ENCODE measurements at places on chromosomes 13 and 19.

GRCh38 chr13:78325585-78325984, 277.8 kb downstream of the POU4F1 start:
- no peak for DNase-seq

DNA sequence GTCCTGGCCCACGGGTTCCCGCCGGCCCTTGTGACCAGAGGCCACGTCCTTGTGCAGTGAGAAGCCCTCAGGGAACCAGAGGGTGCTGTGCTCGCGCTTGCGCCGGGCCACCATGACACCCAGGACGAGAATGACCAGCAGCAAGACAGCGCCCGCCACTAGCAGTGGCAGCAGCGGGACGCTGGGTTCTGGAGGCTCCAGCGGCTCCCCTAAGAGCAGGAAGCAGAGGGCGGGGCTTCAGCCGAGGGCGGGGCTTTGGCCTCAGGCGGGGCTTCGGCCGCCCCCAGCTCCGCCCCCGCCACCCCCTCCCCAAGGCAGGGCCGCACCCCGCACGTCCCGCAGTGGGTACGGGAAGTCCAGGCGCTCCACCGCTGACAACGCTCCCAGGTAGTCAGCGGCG, 30.4 kb downstream of the NOTCH3 start:
- no peak for DNase-seq

- DNase-seq, result no peak
These were observed 96.4 kb downstream of the MBNL2 start for GRCh38 chr13:97318532-97318931.

DNA sequence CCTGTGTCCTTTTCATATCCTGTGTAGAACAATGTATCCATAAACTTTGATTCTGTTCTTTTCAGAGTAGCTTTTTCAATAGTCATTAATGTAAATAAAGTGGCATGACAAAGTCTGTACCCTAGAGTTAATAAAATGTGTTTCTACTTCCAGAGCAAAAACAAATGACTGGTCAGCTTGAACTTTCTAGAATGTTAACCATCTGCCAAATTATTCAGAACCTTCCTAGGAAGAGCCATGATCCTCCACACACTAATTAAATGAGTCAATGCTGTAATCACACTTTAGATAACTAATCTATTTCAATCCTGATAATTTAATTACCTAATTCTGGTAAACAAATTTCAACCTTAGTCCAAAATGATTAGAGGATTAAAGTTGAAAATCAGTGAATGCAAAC, 73.2 kb downstream of the DIAPH3 start:
- no peak for DNase-seq

GRCh38 chr13:36031490-36031889, 99.7 kb downstream of the DCLK1 start:
- no peak for DNase-seq

GRCh38 chr19:7819337-7819736, 10.7 kb upstream of the EVI5L start:
- no peak for DNase-seq

DNA sequence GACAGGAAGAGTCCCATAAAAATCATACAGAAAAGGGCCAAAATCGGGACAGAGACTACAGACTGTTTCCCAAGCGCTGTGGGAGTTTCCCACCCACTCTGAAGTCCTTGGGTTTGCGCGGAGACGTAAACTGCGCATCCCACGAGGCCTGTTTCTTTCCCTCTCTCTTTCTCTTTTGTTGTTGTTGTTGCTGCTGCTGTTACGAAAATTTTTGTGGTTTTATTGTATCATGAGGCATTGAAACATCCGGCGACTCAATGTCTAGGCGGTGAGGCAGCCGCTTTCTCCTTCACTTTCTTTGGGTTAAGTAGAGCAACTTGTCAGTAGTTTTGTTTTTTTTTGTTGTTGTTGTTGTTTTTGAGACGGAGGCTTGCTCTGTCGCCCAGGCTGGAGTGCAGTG, 1.6 kb upstream of the PPP1R12C start:
- no peak for DNase-seq

GRCh38 chr19:48696353-48697010, 711 bp downstream of the FUT2 start:
- no peak for DNase-seq

DNA sequence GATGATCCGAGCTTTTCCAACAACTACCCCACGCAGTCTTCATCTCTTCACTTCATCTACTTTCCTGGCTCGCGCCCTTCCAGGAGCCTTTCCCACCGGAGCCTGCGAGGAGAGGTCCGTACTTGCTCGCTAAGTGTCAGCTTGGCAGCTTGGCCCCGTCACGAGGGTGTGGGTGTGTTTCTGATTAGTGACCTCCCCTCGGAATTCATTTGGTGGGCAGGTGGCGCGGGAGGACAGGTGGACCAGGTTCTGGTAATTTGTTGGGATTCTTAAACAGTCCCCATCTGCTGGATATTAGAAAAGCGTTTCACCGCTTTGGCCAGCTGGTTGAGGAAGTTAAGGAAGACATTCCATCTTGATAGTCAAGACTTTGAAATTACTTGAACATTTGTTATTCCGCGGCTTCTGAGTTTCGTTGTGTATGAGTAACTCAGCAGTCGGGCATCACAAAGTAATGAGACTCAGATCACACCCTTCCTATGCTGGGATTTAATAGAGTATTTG, 515 bp downstream of the UFM1 start:
- DNase-seq, result peak; percentile 22

GRCh38 chr19:10915130-10916091, 13.0 kb downstream of the YIPF2 start:
- no peak for DNase-seq

GRCh38 chr19:30743702-30744101, 371.5 kb downstream of the ZNF536 start:
- DNase-seq, result no peak

DNA sequence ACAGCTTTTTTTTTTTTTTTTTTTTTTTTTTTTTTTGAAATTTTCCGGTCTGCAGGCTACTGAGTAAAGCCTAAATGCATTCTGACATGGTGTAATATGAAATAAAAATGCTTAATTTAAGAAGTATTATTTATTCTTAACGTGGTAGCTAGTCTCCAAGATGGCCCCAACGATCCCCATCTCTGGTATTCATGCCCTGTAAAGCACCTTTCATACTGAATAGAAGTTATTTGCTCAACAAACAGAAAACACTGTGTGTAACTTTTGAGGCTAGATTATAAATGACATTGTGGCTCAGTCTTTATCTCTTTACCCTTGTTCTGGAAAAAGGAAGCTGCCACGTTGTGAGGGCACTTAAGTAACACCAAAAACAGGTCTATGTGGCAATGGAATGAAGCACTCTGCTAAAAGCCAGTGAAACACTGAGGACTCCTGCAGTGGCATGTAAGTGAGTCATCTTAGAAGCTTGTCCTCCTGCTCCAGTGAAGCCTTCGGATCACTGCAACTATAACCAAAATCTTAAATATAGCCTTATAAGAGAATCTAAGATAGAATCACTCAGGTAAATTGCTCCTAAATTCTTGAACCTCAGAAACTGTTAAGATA, 128.7 kb downstream of the UGGT2 start:
- DNase-seq, result no peak

DNA sequence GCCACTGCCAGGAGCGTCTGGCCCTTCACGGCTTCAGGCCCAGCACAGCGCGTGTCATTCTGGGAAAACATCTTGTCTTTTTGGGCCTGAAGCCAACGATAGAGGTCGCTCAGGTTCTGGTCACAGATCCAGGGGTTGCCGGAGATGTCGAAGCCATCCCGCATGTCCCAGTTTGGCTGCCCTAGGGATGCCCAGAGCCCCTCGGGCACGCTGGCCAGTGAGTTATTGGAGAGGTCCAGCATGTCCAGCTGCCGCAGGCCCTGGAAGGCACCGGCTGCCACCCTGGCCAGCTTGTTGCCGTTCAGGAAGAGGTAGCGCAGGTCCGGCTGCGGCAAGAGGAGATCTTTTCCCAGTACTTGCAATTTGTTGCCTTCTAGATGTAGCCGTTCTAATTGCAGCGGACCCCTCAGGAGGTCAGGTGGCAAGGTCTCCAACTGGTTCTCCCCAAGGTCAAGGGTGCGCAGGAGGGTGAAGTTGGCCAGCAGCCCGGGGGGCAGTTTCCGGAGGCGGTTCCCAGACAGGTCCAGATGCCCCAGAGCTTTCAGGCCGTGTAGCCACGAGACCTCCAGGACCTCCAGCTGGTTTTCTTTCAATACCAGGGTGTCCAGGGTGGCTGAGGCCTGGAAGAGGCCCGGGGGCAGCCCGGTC, 1.8 kb downstream of the LRG1 start:
- no peak for DNase-seq

GRCh38 chr13:102128216-102128810, 273.5 kb downstream of the FGF14 start:
- DNase-seq, result no peak

DNA sequence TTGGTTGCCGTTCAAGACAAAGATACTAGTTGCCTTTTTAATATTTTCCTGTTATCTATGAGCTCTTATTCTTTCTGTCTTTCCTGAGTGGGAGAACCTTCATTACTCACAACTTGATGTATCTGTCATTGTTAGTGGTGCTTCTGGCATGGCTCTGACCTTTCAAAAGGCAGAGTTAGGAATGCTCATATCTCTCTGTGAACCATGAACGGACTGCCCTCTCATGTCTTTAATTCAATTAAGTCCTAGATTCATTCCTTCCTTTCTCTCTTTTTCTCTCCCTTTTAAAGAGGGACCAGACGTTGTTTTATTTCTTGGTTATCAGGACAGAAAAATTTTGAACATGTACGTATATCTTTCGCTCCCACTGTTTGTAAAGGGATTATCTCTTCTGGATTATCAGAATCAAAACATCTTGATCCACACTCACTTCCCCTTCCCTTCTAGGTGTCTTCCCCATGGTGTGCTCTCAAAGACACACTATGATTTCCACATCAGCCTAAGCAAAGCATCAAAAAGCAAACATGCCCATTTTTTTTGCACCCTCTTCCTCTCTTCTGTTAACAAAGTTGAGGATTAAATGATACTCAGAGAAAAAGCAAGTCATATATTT, 90.3 kb downstream of the LRCH1 start:
- no peak for DNase-seq

GRCh38 chr13:112174476-112175110, 107.6 kb downstream of the SOX1 start:
- DNase-seq, result no peak

DNA sequence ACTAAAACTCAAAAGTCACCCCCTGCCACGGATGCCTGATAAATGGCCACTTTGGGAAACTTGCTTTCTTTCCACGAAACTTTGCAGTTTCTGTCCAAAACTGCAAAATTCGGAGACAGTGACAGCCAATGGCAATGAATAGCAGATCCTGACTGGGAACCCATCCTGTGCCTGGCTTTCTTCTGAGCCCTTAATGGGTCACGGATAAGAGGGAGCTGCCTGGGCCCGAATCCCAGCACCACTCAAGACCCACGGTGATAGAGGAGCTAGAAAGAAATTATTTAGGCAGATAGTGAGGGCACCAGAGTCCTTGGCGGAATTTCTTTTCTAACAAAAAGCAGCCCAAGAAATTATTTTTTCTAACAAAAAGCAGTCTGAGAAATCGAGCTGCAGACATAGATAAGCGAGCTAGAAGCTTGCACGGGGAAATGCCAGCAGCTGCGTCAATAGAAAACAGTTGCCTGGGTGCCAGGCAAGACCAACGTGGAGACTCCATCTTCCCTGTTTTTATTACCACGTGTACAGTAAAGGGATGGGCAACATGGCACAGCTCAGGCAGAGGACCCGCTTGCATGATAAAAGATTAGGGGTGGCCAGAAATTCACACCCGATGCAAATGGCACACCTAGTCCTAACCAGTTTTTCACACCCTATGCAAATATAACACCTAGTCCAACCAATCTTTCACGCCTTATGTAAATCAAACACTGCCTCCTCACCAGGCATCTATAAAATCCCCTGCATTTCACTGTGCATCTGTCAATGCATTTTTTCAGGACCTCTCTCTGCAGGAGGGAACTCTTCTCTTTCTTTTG, 7.1 kb upstream of the HSH2D start:
- DNase-seq, result no peak

DNA sequence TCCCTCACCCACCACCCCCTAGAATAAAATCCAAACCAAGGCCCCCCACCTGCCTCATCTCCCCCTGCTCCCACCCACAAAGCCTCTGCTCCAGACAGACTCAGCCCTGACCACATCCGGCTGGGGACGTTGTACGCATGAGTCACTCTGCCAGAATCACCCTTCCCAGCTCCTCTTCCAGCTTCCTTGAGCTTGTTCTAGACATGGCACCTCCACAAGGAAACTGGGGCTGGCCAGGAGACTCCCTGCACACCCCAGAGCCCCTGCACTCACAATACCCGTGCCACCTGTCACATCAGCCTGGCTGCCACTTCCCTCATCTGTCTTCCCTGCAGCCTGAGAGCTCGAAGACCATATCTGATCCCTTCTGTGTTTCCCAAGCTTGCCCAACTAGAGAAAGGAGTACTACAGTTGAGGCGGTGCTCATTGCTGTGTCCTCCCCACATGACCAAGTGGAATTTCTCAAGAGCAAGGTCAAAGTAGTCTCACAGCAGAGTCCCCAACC, 9.7 kb downstream of the DEDD2 start:
- no peak for DNase-seq

DNA sequence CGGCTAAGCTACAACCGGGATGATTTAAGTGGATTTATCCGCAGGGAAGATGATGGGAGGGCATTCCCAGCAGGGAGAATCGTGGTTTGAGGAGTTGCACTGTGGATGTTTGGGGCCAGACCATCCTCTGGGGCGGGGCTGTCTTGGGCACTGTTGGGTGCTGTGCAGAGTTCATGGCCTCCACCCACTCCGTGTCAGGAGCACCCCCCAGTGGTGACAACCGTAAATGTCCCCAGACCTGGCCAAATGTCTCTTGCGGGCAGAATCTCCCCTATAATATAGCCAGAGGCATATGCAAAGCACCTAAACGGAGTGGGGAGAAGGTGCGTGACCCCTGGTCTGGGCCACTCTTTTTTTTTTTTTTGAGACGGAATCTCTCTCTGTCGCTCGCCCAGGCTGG, 40.2 kb downstream of the SMIM24 start:
- DNase-seq, result peak; percentile 11

GRCh38 chr13:100532090-100532766, 56.4 kb downstream of the GGACT start:
- DNase-seq, result no peak

DNA sequence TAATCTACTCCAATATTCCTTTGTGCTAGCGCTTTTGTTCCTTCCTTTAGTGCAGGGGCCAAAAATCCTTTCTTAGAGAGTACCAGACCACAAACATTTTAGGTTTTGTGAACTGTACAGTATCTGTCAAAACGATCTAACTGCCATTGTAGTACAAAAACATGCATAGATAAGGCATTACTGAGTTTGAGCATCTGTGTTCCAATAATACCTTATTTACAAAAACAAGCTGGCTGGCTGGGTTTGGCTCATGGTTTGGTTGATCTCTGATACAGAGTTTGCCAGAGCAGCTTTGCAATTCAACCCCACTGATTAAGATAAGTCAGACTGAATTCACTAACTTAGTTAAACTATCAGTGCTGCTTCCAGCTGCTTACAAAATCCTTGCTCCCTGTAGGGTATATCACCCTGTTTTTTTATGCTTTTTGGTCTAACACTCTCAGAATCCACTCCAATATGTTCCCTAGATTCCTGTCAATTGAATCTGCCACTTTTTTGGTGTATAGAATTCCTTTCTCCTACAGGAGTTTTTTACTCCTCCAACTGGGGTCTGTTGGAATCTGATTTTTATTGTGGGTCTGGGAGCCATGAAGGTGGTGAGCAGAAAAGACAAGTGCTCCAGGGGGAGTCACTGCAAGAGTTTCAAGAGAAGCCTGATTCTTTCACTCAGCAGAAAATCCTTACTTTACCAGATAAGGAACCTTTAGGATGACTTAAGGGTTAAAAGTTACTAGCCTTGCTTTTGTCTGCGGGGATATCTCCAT, 1399.4 kb downstream of the EFNB2 start:
- DNase-seq, result no peak

Measured in stimulated activated CD8-positive, alpha-beta memory T cell treated with anti-CD3 and anti-CD28 coated beads, Interleukin-12 subunit alpha, Interleukin-12 subunit beta, amount 100 ng/mL, for 4 hours (primary cell).